Activated naive CD8-positive, alpha-beta T cell treated with anti-CD3 and anti-CD28 coated beads for 36 hours (primary cell): ENCODE measurements at places on chromosomes 16 and 17.

DNA sequence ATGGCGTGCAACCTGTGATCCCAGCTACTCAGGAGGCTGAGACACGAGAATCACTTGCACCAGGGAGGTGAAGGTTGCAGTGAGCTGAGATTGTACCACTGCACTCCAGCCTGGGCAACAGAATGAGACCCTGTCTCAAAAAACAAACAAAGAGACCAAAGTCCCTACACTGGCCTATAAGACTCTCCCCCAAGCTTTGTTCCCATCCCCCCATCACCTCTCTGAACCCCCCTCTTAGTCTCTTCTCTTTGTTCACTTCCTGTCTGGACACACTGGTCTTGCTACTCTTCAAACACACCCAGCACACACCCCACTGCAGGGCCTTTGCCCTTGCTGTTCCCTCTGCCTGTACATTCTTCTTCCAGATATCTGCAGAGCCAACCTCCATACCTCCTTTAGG is 7.8 kb upstream of the SCNN1B start:
- no peak for DNase-seq
- H3K36me3 ChIP-seq, result no peaks in the 10 kb centered on the region
- H3K27me3 ChIP-seq, result peaks cover 38% of the 10 kb centered on the region
- no peak overlapping the region for H3K4me3 ChIP-seq
- H3K4me1 ChIP-seq, result no peaks in the 10 kb centered on the region

DNA sequence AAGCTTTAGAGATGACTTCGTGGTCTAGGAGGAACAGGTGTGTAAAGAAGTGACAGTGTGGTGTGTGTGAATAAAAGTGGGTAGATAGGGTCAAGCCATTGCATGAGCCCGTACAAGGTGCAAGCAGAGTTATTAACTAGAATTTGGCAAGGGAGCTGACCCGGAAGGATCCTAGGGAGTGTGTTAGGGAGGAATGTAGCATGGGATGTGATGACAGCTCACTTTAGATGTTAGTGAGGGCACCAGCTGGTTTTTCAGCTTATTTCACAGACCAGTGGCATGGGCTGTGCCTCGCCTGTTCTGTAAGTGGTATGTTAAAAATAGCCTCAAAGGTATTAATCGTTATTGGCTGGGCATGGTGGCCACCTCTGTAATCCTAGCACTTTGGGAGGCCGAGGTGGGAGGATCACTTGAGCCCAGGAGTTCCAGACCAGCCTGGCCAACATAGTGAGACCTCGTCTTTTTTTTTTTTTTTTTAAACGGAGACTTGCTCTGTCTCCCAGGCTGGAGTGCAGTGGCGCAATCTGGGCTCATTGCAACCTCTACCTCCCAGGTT is 8.3 kb downstream of the ANKRD40CL start:
- no peak for DNase-seq

- peak; percentile 34 for DNase-seq
- peak overlapping the region; percentile 99 for H3K27ac ChIP-seq
- H3K4me1 ChIP-seq, result peaks cover 17% of the 10 kb centered on the region
- peaks cover 4% of the 10 kb centered on the region for H3K36me3 ChIP-seq
- peak overlapping the region; percentile 97 for H3K4me3 ChIP-seq
Observed at GRCh38 chr17:21125862-21126261, 902 bp upstream of the DHRS7B start.

- H3K36me3 ChIP-seq, result no peaks in the 10 kb centered on the region
- H3K27me3 ChIP-seq, result no peaks in the 10 kb centered on the region
- peak overlapping the region; percentile 84 for H3K27ac ChIP-seq
- peak overlapping the region; percentile 83 for H3K4me3 ChIP-seq
- peak; percentile 80 for DNase-seq
- H3K4me1 ChIP-seq, result peaks cover 24% of the 10 kb centered on the region
Observed at GRCh38 chr16:1413684-1414531, 596 bp downstream of the UNKL start.

- H3K27me3 ChIP-seq, result no peaks in the 10 kb centered on the region
- H3K27ac ChIP-seq, result no peak overlapping the region
- no peak for DNase-seq
- no peak overlapping the region for H3K4me3 ChIP-seq
- peaks cover 24% of the 10 kb centered on the region for H3K4me1 ChIP-seq
Observed at GRCh38 chr17:14042411-14042810, 26.9 kb upstream of the COX10 start.

DNA sequence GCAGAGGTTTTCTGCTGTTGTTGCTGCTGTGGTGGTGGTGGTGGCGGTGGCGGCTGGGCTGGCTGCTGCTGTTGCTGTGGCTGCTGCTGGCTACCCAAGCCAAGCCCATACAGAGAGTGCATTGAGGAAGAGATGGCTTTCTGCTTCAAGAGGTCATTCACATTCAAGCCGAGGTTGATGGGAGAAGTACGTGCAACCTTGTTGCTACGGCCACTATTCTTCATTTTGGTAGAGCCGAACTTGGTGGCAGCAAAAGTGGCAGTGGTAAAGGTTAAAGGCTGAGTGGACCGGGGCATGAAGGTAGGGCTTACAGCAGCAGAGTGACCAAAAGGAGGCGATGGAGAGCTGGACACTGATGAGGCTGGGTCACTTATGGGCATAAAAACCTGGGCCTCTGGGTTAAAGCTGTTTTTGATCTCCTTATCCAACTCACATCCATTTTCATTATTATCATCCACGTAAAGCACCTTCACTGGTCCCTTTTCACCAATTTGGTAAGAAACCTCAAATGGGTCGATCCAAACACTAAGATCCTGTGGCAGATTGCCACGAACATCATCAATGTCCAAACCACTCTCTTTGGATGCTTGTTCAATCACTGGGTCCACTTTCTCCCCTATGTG is 2.8 kb downstream of the TOB1 start:
- peak; percentile 30 for DNase-seq
- H3K27ac ChIP-seq, result peak overlapping the region; percentile 76
- H3K4me3 ChIP-seq, result peak overlapping the region; percentile 60
- H3K27me3 ChIP-seq, result peaks cover 4% of the 10 kb centered on the region
- H3K36me3 ChIP-seq, result peaks cover 16% of the 10 kb centered on the region
- H3K4me1 ChIP-seq, result peaks cover 33% of the 10 kb centered on the region

DNA sequence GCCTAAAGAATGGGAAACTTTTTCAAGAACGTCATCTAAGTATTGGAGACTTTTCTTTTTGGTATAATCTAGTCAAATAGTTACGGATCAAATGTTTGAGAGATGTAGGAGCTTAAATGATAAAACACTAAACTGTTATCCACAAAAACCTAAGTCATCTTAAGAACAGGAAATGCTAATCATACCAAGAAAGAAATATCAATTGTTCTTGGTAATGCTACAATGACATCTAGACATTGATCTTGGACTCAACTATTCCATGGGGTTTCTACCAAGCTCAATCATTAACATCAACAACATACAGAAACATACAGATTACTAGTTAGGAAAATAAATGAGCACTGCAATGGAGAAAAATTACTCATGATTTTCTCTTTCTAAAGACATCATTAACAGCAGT is 3.8 kb downstream of the NUDT21 start:
- H3K27ac ChIP-seq, result peak overlapping the region; percentile 78
- H3K36me3 ChIP-seq, result peaks cover 28% of the 10 kb centered on the region
- no peak overlapping the region for H3K4me3 ChIP-seq
- H3K27me3 ChIP-seq, result no peaks in the 10 kb centered on the region
- no peak for DNase-seq

GRCh38 chr16:14351647-14352046 is 278.4 kb downstream of the PARN start:
- no peak overlapping the region for H3K4me3 ChIP-seq
- no peak for DNase-seq

GRCh38 chr17:29444589-29444988 is 54.4 kb downstream of the TAOK1 start:
- peaks cover 4% of the 10 kb centered on the region for H3K36me3 ChIP-seq
- no peaks in the 10 kb centered on the region for H3K27me3 ChIP-seq
- H3K27ac ChIP-seq, result no peak overlapping the region
- no peak for DNase-seq

DNA sequence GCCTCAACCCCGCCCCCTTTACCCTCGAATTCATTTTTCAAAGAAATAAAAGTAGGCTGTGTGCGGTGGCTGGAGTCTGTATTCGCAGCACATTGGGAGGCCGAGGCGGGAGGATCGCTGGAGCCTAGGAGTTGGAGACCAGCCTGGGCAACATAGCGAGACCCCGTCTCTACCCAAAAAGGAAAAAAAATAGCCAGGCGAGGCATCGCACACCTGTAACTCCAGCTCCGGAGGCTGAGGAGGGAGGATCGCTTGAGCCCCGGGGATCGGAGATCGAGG is 671 bp upstream of the TOP2A start:
- peaks cover 22% of the 10 kb centered on the region for H3K4me1 ChIP-seq
- DNase-seq, result no peak
- peak overlapping the region; percentile 90 for H3K27ac ChIP-seq
- peak overlapping the region; percentile 98 for H3K4me3 ChIP-seq
- peaks cover 6% of the 10 kb centered on the region for H3K27me3 ChIP-seq
- peaks cover 25% of the 10 kb centered on the region for H3K36me3 ChIP-seq

DNA sequence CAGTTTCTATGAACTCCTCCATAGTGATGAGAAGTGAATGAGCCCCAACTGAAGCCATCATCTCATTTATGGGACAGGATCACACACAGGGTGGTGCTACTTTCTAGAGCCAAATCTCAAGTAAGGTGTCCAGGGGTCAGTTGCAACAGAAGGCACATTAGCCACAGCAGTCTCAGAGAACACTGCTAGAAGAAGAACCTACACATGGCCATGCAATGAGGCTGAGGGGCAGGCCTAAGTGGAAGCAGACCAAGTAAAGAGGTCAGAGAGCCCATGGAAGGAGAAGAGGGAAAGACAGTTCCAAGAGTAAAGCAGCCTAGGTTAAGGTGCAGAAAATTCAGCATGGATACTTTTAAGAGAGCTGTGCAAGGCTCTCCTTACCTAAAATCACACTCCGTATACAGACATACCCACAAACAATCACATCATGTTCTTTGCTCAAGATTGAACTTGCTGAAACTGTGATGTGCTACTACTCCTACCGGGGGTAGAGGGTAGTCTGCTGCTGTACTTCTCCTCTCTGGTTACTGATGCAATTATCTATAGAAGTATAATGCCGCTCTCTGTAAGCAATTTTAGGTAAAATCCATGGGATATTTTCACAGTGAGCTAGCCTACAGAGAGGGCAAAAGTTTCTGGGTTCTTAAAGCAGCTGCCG is 1.7 kb downstream of the ABCA8 start:
- H3K27ac ChIP-seq, result no peak overlapping the region
- no peaks in the 10 kb centered on the region for H3K4me1 ChIP-seq
- no peak for DNase-seq
- H3K4me3 ChIP-seq, result no peak overlapping the region
- no peaks in the 10 kb centered on the region for H3K27me3 ChIP-seq

DNA sequence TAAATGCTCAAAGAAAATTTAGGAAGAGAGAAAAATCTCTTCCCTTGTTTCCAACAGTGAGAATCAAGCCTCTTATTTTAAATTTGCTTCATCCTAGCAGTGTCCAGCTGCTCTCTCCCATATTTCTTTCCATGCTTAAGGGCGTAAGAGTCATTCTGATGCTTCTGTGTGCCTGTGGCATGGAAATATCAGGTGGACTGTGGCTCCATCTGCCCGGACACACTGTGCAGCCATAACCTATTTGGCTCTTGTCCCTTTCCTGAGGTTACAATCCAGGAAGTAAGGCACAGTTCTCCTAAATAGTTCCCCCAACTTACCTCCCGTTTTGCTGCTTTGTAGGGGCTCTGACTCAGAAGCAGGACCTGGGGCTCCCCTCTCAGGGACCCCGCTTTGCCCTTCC is 6.3 kb upstream of the KRT222 start:
- no peak overlapping the region for H3K4me3 ChIP-seq
- DNase-seq, result no peak
- H3K36me3 ChIP-seq, result no peaks in the 10 kb centered on the region
- peaks cover 11% of the 10 kb centered on the region for H3K27me3 ChIP-seq
- no peak overlapping the region for H3K27ac ChIP-seq

DNA sequence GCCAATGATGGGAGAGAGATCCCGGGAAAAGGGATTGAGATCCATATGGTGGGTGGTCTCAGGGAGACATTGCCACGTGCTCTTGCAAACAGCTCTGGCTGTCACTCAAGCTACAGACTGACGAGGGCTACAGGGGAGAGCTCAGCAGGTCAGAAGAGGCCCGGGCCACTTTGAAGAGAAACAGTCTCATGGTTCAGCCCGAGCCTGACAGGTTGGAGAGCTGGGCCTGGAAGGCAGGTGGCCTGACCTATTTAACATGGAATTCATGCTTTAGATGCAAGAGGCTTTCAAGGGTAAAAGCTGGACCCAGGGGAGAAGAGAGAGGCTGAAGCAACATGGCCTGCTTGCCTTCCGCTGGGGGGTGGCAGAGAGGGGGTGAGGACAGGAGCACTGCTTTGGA is 81.0 kb upstream of the BRD7 start:
- H3K4me1 ChIP-seq, result no peaks in the 10 kb centered on the region
- no peaks in the 10 kb centered on the region for H3K27me3 ChIP-seq
- no peaks in the 10 kb centered on the region for H3K36me3 ChIP-seq
- DNase-seq, result no peak
- no peak overlapping the region for H3K4me3 ChIP-seq

DNA sequence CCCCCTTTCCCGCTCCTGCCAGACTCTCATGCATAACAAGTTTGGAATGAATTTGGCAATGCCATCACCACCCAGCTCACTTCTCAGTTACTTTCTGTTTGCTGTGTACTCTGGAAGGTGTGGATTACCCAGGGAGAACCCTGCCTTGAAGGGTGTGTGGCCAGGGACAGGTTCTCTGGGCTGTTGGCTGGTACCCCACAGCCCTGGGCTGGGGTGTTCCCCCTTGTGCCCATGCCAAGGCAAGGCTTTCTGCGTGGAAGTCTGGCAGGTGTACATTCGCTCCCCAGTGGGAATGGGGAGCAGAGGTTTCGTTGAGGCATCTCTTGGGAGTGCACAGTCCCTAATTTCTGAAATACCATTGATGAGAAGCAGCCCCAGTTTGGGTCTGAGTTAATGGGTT is 187.7 kb downstream of the CCDC182 start:
- no peaks in the 10 kb centered on the region for H3K36me3 ChIP-seq

DNA sequence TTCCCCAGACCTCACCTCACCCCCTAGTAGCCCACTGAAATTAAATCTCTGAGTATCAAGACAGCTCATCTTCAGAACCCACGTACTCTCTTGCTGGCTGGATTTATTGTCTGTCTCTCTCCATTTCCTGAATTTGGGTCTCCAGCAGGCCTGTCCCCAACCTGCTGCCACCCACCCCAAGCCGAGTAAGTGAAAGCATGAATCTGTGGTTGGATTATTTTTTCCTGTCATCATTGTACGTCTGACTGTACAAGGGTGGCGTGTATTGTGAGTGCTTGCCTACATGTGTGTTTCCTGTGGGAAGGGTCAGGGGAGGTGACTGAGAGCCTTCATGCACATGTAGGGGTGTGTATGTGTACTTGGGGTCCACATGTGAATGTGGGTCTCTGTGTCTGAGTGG is 5.4 kb downstream of the TNP2 start:
- H3K36me3 ChIP-seq, result no peaks in the 10 kb centered on the region
- peak overlapping the region; percentile 45 for H3K4me3 ChIP-seq
- H3K27ac ChIP-seq, result peak overlapping the region; percentile 81
- DNase-seq, result peak; percentile 68
- peaks cover 34% of the 10 kb centered on the region for H3K4me1 ChIP-seq
- H3K27me3 ChIP-seq, result no peaks in the 10 kb centered on the region

GRCh38 chr16:30966033-30966619 is 8.6 kb downstream of the SETD1A start:
- H3K4me1 ChIP-seq, result no peaks in the 10 kb centered on the region

GRCh38 chr16:53995378-53995777 is 291.2 kb downstream of the IRX3 start:
- no peaks in the 10 kb centered on the region for H3K4me1 ChIP-seq
- H3K36me3 ChIP-seq, result peaks cover 15% of the 10 kb centered on the region
- H3K4me3 ChIP-seq, result no peak overlapping the region
- no peak overlapping the region for H3K27ac ChIP-seq
- H3K27me3 ChIP-seq, result no peaks in the 10 kb centered on the region
